Coronary artery (tissue), 2 donors: ENCODE measurements at places on chromosomes 5 and 9.

DNA sequence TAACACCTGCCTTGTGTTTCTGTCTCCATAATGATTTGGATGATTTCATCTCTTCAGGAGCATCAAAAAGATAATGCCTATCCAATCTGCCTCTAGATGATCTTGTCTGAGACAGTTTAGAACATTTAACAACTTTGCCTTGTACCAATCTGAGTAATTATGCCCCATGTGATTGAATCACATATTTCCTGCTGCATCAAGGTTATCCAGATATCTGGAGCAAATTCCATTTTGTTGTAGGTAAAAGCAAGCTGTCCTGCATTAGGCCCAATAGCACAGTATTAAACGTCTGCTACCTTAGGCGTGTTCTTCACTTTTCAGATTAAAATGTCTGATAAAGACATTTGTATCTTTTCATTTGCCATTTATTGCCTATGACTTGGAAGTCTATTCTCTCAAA, 54.1 kb upstream of the MARCHF11 start:
- no peak for DNase-seq

DNA sequence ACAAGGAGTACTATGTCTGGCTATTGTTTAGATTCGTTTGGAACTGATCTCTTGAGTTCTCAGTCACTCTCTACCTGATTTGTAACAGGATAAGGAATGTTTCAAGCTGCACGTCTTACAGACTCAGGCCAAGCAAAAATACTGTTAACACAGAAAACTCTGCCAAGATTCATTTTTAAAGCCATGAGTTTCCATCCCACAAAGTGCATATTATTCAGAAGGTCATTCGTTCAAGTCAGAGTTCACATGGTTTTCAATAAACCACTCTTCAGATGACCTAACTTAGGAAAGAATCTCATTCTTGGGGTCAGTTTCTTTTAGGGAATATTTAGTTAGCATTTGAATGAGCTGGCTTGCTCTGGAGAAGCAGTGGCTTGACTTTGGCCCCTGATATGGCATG, 49.3 kb downstream of the F2R start:
- no peak for DNase-seq

GRCh38 chr9:684941-685340, 156.6 kb upstream of the DMRT1 start:
- no peak for DNase-seq

GRCh38 chr9:69577123-69577522, 95.0 kb downstream of the APBA1 start:
- no peak for DNase-seq

DNA sequence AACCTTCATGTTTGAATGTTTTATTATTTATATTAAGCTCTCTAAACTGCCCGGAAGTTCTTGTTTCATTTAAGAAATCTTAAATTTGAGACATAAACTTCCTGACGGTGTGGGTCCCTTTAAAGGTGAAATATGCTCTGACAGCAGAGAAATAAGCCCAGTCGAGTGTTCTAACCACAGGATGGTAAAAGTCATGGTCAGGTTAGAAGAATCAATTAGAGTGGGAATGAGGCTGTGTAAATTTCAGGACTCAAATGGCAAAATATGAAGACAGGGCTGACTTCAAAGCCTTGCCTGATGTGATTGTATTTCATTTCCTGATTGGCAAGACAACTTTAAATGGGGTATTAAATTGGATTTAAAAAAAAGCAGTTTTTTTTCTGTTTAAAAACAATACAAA, 432.9 kb upstream of the BRINP1 start:
- no peak for DNase-seq

- DNase-seq: no peak
Measured at GRCh38 chr5:151052836-151053235, 28.0 kb downstream of the TNIP1 start.
